ENCODE measurements at places on chromosomes 1 and 21. TPM values are rescaled to one million over a fixed set of nuclear protein-coding genes. Genes with fewer than 3 reads are reported as not detected.

Gene SHISAL2A
- total RNA-seq, result 16.7 TPM

Gene AIRE
- not detected for total RNA-seq

Gene PCAT6
- 0.51 TPM for total RNA-seq

Gene MRAP
- not detected for total RNA-seq
